Urinary bladder (tissue), 4 donors: ENCODE measurements at places on chromosomes 4 and X.

DNA sequence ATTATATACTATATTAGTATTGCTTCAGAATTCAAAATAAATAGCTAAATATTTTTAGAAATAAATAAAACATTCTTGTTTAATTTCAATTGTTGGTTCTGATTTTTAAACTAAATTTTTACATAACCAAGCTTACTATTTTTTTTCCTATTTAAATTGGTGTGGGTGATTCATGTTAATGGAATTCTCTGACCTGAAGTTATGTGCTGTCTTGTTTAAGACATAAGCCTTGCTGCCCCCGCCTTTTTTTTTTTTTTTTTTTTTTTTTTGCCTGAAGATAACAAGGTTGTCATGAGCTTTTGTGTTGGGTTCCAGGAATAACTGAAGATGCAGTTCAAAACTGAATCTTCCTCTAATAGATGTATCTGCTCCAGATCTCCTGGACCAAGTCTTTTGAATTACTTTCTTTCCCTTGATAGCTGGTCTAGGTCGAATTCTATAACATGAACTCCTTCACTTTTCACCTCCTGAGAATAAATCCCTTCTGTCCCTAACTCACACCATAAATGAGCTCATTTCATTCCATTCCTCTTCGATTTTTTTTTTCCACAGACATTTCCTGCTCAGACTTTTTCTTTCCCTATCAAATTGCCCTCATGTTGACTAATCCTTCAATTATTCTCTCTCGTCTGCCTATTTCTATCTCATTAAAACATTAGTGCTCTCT lies 261.5 kb upstream of the FTHL17 start:
- no peak for DNase-seq

DNA sequence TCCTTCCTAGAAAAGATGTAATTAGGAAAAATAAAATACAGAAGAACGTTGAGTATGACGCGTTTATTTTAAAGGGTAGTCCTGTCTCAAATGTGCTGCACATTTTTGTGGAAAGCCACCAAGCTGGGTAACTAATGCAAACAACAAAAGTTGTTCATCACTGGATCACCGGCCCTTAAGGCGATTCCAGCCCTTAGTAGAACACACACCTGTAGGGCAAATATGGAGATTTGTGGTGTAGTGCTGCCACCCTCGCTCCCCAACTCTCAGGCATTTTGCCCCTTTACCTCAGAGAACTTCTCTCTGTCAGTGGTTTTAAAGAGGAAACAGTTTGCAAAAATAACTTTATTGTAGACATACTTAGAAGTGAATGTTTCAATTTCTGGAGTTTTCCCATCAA lies 1.9 kb downstream of the TBL1X start:
- DNase-seq, result no peak

DNA sequence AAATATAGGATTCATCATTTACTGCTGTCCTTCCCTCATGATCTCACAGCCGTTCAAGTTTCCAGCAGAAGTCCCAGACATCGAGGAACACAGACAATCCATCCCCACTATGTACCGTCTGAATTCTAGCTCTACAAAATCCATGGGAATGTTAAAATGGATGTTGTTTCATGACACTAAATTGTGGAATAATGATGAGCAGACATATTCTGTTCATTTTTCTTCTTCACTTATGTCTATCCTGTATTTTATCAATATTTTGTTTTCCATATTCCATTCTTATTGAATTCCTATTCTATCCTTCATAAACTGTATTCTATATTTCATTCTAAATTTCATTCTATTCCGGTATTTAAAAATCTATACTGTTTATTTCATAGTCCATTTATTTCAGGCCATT lies 71.8 kb downstream of the NUDT10 start:
- DNase-seq, result no peak

GRCh38 chr4:172232966-172233365 lies 419.8 kb downstream of the GALNTL6 start:
- DNase-seq, result no peak

GRCh38 chr4:74387790-74388189 lies 22.8 kb downstream of the EREG start:
- no peak for DNase-seq

GRCh38 chr4:125316401-125316790 lies 1.6 kb downstream of the FAT4 start:
- no peak for DNase-seq
